Stimulated activated naive CD8-positive, alpha-beta T cell treated with anti-CD3 and anti-CD28 coated beads, Interleukin-15, amount 100 ng/mL, for 72 hours (primary cell): ENCODE measurements at places on chromosomes 16 and 17.

DNA sequence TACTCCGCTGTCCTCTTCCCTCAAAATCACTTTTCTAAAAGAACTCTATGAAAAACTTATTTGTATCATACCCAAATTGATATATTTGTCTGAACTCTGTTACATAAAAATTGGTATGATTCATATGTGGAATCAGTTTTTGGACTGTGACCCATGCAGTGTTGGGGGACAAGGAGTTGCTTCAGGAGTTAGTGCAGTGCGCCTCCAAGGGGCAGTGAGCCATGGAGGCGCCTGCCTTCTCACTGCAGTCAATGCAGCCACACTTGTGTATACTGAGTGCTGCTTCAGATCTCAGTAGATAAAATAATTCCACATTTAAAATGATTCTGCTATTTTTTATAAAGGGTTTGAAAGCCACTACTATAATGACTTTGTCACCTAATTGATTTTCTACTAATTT is 32.5 kb downstream of the DGKE start:
- no peak for DNase-seq

- DNase-seq: no peak
These were observed 263.5 kb downstream of the ENGASE start for GRCh38 chr17:79338152-79338551.

GRCh38 chr16:82544378-82545160 is 82.2 kb upstream of the CDH13 start:
- DNase-seq: no peak

DNA sequence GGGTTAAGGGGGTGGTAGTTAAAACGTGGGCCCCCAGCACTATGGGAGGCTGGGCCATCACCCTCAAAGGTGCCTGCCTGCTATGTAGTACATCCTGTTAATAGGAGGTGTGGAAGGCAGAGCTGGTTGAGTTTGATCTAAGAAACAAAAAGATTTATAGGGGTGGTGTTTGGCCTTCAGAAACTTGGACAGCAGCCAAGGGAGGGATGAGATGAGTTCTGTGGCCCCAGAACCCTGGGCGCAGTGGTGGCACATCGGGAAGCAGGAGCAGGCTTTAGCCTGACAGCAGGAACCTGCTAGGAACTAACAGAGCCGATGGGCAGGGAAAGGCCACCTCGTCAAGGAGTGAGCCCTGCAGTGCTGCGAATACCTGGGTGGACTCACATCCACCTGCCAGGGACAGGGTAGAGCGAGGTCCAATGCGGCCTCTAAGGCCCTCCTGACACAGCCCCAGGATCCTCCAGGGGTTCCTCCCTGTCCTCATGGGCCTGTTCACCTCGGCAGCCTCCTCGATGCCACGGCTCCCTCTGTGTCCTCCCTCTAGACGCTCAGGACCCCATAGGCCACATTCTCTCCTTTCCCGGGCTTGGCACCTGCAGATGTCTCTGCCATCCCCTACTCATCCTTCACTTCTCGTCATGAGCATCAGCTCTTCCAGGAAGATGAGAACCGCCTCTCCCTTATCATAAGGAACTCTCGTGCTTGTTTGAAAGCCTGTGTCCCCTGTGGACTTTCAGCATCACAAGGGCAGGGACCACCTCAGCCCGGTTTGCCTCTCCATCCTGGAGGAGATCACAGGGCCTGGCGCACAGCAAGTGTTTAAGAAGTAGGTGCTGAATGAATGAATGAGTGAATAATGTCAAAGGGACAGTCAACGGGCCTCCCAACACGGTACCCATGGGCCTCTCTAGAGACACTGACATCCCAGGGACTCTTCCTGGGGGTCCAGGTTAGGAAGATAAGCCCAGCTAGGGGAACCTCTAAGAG is 103.5 kb upstream of the TNRC6C start:
- no peak for DNase-seq
